ENCODE measurements at places on chromosomes 2 and 18. TPM values are rescaled to one million over a fixed set of nuclear protein-coding genes. Genes with fewer than 3 reads are reported as not detected.

STON1 gene
- total RNA-seq: 15.7 TPM

BBS5 gene
- 10.6 TPM for total RNA-seq

MOGAT1 gene
- total RNA-seq: 2.5 TPM

ZNG1B gene
- total RNA-seq: 33.0 TPM

ALPG gene
- not detected for total RNA-seq

EPHA4 gene
- 51.2 TPM for total RNA-seq

FNDC4 gene
- total RNA-seq: 10.6 TPM

CRYGC gene
- not detected for total RNA-seq

DNA sequence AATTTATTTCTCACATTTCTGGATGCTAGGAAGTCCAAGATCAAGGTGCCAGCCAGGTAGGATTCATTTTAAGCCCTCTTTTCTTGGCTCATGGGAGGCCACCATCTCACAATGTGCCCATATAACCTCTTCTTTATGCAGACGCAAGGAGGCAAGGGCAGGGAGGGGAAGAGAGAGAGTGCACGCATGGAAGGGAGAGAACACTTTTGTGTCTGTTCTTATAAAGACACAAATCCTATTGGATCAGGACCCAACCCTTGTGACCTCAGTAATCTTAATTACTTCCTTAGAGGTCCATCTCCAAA is 32.5 kb downstream of the CMPK2 start:
- no peak for DNase-seq

DNA sequence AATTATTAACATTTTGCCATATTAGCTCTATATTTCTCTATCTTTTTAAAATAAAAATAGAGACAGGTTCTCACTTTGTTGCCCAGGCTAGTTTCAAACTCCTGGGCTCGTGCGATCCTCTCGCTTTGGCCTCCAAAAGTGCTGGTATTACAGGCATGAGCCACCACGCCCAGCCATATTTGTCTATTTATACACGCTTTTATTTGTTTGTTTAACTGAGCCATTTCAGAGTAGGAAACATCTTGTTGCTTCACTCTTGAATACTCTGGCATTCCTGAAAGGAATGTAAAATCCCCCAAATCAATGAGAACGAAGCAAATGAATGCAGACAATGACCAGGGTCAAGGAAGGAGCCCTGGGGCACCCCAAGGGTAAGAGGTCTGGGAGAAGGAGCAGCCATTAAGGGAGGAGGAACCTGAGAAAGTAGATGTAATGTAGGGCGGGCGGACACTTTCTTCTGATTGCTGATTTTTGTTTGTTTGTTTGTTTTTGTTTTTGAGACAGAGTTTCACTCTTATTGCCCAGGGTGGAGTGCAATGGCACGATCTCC is 31.7 kb upstream of the RAB1A start:
- no peak for DNase-seq

- DNase-seq: peak; percentile 45
Observed at GRCh38 chr18:5057386-5058348, 139.4 kb downstream of the AKAIN1 start.

DNA sequence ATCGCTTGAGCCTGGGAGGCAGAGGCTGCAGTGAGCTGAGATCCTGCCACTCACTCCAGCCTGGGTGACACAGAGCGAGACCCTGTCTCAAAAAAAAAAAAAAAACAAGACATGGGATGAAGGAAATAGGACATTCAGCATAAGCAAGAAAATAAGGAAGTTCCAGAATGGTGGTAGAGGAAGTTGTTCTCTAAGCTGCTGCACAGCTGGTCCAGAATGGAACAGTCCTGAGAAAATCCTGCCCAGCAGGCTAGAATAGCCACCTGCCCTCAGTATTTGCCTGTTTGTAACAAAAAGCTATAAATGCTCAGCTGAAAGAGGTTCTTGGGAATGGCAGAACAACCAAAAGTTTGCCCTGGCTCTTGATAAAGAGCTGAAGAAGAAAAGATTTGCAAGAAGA is 11.1 kb upstream of the MAPRE3 start:
- no peak for DNase-seq

GRCh38 chr2:147082850-147083522 is 761.8 kb upstream of the ACVR2A start:
- DNase-seq: peak; percentile 37

DNA sequence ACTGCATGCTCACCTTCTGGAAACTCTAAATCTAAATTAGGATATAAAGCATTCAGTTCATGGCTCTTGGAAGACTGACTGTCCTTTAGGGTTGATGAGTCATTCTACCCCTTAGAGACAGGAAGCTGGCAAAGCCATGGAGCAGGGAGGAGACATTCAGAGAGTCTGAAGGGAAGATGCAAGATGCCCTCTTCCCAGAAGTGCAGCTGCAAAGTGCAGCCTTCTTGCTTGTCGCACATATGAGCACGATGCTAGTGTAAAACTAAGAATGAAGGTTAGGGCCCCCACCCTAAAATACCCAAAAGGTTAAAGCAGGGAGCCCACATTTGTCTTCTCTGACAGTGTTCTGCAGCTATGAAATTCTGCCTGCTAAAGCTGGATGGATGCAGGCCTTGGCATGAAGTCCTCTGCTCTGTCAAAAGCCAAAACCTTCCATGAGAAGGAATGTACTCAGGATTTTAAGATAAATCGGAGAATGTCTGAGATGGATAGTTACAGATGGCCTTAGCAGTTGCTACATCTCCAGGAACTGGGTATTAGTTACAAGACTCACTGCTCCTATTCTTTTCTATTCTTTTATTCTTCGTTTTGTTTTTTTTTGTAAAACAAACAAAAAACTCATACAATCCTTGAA is 89.7 kb downstream of the POLE4 start:
- DNase-seq: peak; percentile 58

GRCh38 chr2:133296401-133296800 is 271.9 kb downstream of the NCKAP5 start:
- no peak for DNase-seq

DNA sequence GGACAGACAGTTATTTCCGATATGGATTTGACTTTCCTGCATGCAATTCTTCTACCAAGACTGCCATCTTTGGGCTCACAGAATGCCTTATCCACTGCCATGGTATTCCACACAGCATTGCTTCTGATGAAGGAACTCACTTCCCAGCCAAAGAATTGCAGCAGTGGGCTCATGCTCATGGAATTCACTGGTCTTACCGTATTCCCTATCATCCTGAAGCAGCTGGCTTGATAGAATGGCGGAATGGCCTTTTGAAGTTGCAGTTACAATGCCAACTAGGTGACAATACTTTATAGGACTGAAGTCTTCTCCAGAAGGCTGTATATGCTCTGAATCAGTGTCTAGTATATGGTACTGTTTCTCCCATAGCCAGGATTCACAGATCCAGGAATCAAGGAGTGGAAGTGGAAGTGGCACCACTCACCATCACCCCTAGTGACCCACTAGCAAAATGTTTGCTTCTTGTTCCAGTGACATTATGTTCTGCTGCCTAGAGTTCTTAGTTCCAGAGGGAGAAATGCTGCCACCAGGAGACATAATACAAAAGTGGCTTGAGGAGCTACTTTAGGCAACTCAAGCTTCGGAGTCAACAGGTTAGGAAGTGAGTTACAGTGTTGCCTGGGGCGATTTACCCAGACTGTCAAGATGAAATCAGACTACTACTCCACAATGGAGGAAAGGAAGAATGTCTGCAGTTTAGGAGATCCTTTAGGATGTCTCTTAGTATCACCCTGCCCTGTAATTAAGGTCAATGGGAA is 23.8 kb upstream of the SMAD4 start:
- no peak for DNase-seq

GRCh38 chr18:25646971-25647370 is 295.0 kb upstream of the ZNF521 start:
- DNase-seq: no peak

DNA sequence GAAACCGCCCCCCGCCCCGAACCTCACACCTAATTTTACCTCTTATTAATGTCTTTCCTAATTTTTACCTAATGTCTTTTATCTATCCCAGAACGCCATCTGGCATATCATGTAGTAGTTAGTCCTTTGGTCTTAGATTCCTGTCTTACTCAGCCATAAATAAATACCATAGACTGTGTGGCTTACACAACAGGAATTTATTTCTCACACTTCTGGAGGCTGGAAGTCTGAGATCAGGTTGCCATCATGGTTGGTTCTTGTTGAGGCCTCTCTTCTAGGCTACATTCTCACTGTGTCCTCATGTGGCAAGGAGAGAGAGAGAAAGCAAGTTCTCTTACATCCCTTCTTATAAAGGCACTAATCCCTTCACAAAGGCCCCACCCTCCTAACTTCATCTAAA is 46.8 kb downstream of the RHBDD1 start:
- no peak for DNase-seq

- DNase-seq: peak; percentile 61
Observed at GRCh38 chr2:72887740-72888437, 681 bp downstream of the SPR start.

DNA sequence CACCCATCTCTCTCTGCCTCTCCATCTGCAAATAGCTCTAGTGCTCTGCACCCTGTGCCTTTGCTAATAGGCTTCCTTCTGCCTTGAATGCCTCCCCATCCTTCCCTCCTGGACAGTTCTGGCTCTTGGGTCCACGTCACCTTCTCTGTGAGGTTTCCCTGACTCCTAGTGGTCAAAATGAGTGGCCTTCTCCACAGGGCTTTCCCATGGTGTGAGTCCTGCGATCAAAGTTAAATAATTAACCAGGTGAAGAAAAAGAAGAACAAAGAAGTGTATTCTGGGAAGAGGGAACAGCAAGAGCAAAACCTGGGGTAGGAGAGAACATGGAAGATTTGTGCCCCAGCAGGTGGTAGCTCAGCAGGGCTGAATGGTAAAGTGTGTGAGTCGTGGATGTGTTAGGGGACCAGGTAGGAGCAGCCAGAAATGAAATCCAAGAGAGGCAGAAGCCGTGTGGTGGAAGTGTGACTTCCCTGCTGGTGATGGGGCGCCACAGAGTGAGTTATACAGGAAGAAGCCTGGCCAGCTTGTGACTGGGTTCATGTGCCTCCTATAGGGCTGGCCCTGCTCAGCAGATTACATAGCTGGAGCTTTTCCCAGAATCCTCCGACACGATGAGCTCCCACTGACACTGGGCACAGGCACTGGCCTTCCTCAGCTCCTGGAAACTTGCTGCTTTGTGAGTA is 93.8 kb upstream of the LDAH start:
- DNase-seq: no peak

DNA sequence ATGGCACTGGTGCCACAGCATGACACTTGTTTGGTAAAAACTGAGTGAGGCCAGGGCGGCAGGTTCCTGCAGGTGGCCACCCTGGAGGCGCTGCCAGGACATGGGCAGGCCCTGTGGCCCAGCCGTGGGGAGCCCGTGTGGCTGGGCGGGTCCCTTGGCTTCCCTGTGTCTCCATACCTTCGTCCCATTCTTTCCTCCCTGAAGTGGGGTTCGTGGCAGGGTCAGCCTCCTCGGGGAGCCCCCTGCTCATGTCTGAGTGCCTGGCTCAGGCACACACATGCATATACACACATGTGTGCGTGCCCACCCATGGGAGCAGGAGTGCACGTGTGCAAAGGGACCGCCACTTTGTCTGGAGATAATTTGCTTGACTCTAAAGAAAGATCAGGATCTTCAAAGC is 86.5 kb upstream of the HDAC4 start:
- no peak for DNase-seq

- DNase-seq: no peak
Observed at GRCh38 chr2:85954590-85955458, 66.0 kb upstream of the ST3GAL5 start.

DNA sequence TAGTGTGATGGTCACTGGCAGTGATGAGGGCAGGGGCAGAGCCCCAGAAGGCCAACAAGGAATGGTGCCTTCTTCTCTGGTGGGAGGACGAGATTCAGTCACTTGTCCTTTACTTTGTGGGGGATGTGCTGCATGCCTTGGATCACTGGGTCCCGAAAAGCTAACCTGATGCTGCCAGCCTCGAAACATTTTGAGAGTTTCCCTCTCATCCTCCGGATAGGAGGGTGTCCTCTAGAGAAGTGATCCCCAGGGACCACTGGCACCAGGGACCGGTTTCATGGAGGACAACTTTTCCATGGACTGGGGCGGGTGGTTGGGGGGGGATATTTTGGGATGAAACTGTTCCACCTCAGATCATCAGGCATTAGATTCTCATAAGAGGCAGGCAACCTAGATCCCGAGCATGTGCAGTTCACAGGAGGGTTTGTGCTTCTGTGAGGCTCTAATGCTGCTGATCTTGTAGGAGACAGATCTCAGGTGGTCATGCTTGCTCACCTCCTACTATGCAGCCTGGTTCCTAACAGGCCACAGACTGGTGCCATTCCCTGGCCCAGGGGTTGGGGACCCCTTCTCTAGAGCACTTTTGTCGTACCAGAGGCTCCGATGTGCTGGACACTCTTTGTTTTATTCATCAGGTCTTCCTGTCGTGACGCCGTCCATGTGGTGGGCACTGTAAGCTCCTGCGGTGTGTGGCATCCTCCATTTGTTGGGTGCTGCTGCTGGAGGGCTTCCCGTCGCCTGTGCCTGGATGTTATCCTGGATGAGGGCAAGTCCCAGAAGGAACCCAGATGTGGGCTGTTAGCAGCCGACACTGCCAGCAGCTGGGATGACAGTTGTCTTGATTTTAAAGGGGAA is 68.5 kb upstream of the HDAC4 start:
- DNase-seq: peak; percentile 15

- peak; percentile 25 for DNase-seq
Observed at GRCh38 chr2:226410247-226410835, 389.3 kb downstream of the IRS1 start.

DNA sequence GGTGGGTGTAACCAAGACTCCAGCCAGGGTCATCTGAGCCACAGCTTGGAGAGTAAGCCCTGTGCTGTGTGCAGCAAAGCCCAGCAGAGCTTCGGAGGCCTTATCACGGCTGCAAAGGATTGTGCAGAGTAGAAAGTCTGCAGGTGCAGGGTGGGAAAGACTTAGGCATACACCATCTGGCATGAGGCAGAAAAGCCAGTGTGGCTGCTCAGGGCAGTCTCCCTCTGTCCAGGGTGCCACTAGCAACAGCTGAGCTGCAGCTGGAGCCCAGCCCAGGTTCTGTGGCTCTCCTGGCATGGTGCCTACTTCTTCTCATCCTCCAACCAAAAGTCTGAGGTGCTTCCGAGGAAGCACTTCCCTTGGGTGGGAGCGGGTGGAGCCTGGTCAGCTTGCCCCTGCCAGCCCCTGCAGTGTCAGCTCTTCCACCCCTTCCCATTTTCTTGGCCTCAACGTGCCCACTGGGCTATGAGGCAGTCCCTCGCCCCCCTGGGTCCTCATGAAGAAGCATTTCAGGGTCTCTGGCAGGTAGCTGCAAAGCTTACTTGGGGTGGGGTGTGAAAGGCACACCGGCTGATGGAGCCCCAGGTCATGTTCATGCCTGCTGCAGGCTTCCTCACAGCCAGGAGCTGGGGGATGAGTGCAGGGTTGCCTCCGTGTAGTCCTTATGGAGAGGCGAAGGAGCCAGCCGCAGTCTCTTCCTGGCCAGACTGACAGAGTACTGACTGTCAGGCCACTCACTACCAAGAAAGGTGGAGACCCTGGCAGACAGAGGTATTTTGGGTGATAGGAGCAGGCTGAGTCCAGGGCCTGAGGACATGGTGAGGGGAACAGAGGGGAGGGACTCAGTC is 4.8 kb downstream of the AMER3 start:
- DNase-seq: no peak

- DNase-seq: no peak
Observed at GRCh38 chr2:84085562-84085961, 373.5 kb downstream of the SUCLG1 start.

- DNase-seq: no peak
Observed at GRCh38 chr2:166716968-166717367, 171.3 kb upstream of the XIRP2 start.

All from skin of body (tissue), 3 donors.